PC-9 (cell line): ENCODE measurements at places on chromosomes 11 and 22.
A peak's percentile ranks its signal among the peaks of the same experiment; 100 is the strongest.

- peak overlapping the region; percentile 99 for H3K4me3 ChIP-seq
- peak; percentile 58 for DNase-seq
- H3K4me1 ChIP-seq: peaks cover 41% of the 10 kb centered on the region
- no peaks in the 10 kb centered on the region for H3K27me3 ChIP-seq
Observed at GRCh38 chr11:66745356-66746235, 16.6 kb upstream of the SPTBN2 start.

DNA sequence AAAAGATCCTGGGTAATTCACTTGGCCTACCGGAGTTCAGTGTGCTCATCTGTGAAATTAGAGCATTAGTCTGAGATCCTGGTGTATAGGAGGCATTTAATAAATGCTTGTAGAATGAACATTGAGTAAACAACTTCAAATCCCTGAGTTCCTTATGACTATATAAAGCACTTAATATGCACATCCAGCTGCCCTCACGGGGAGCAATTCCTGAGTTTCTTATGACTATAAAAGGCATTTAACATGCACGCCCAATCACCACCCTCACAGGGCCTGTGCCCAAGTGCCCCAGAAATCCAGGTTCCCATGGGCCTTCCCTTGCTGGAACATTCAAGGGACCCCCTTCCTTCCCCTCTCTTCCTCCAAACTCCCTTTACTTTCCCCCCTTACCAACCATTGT, 13.6 kb downstream of the DRD2 start:
- no peak overlapping the region for H3K4me3 ChIP-seq
- no peak overlapping the region for H3K27ac ChIP-seq
- peaks cover 51% of the 10 kb centered on the region for H3K27me3 ChIP-seq
- no peaks in the 10 kb centered on the region for H3K4me1 ChIP-seq

DNA sequence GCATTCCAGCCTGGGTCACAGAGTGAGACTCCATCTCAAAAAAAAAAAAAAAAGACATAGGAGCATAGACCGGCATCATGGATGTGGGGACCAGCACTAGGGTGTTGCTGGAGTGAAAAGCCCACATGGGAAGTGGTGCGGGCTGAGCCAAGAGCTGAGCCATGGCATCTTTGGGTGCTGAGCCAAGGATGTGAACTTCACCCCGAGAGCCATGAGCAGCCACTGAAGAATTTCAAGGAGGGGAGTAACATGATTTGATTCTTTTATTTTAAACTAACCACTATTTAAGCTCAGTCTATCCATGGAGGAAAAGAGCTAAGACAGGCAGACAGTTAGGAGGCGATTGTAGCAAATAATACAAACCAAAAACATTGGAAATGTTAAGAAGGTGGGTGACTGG, 57.4 kb downstream of the AHNAK start:
- no peaks in the 10 kb centered on the region for H3K4me1 ChIP-seq
- no peaks in the 10 kb centered on the region for H3K36me3 ChIP-seq
- no peaks in the 10 kb centered on the region for H3K27me3 ChIP-seq
- no peak overlapping the region for H3K4me3 ChIP-seq
- no peak for DNase-seq

DNA sequence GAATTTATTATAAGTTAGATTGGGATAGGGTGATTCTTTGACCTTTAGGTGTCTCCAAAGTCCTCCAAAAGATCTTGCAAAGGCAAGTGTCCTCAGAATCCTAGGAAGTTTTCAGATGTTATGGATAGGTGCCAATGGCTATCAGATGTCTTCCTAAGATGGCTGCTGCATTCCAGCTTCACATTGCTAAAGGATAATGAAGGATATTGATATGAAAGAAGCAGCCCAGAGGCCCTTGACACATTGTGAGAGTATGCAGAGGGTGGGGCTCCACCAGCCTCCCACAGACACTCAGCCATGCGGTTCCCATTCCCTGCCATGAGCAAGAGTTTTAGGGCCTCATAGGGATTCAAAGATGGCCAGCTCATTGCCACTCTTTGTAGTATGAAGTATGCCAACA, 22.3 kb upstream of the GLYATL2 start:
- H3K4me1 ChIP-seq: no peaks in the 10 kb centered on the region
- no peak for DNase-seq
- H3K27ac ChIP-seq: no peak overlapping the region
- no peak overlapping the region for H3K4me3 ChIP-seq

DNA sequence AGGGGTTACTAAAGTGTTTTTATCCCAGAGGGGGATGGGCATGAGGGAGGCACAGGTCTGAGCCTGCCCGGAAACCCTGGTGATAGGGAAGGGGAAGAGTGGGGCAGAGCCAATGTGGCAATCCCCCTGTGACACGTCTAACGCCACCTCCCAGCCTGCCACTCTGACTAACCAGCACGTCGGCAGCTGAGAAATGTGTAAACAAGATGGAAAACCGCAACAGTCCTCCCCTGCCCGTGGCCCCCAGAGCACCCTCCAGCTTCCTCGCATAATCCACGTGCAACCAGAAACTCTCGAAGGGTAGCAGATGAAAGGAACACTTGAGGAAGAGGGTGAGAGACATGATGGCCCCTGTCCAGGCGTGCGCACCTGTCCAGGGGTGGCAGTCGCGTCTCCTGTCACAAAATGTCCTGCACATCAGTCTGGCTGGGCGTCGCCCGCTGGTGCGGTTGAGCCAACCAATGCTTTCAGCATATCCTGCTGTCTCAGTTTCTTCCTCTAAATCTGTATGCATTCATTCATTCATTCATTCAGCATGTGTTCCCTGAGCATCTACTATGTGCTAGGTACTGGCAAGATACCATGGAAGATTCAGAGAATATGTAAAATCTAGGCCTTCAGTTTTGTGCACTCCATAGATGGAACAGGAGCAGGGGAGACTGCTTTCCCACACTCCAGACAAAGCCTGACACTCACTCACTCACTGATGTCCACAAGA, 4.5 kb downstream of the TMPRSS4 start:
- no peak overlapping the region for H3K4me3 ChIP-seq
- no peaks in the 10 kb centered on the region for H3K27me3 ChIP-seq
- H3K4me1 ChIP-seq: peaks cover 23% of the 10 kb centered on the region
- no peak for DNase-seq
- H3K36me3 ChIP-seq: no peaks in the 10 kb centered on the region

GRCh38 chr22:19331474-19331873, 40.0 kb upstream of the CLTCL1 start:
- no peak for DNase-seq
- H3K27ac ChIP-seq: no peak overlapping the region
- no peaks in the 10 kb centered on the region for H3K27me3 ChIP-seq
- no peaks in the 10 kb centered on the region for H3K36me3 ChIP-seq
- H3K4me1 ChIP-seq: no peaks in the 10 kb centered on the region
- H3K4me3 ChIP-seq: no peak overlapping the region

- no peak overlapping the region for H3K4me3 ChIP-seq
- H3K27me3 ChIP-seq: no peaks in the 10 kb centered on the region
- H3K36me3 ChIP-seq: no peaks in the 10 kb centered on the region
- no peak overlapping the region for H3K27ac ChIP-seq
Observed at GRCh38 chr11:15565880-15566279, 451.2 kb downstream of the INSC start.

GRCh38 chr11:56841210-56841810, 92.8 kb upstream of the OR9G4 start:
- DNase-seq: peak; percentile 52
- no peaks in the 10 kb centered on the region for H3K27me3 ChIP-seq
- no peaks in the 10 kb centered on the region for H3K36me3 ChIP-seq
- H3K4me1 ChIP-seq: peaks cover 8% of the 10 kb centered on the region; the same call in 1 of the 2 replicates
- H3K27ac ChIP-seq: no peak overlapping the region

- no peak overlapping the region for H3K4me3 ChIP-seq
- H3K4me1 ChIP-seq: peaks cover 10% of the 10 kb centered on the region
- H3K27me3 ChIP-seq: no peaks in the 10 kb centered on the region
- H3K36me3 ChIP-seq: no peaks in the 10 kb centered on the region
- DNase-seq: no peak
Observed at GRCh38 chr11:110059706-110060463, 33.3 kb upstream of the ZC3H12C start.

DNA sequence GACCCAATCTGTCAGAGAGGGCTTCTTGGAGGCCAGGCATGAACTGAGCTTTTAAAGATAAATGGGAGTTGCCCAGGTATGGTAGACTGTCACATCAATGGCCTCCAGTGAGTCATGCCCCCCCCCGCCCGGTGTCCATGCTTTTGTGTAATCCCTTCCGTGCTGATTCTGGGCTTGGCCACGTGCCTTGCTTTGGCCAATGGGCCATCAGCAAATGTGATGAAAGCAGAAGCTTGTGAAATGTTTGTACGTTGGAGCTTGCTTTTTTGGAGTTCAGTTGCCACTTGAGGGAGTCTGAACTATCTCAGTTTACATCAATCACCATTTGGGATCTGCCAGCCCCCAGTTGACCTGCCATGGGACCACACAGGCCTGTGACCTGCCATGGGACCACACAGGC, 4.3 kb upstream of the THY1 start:
- H3K4me3 ChIP-seq: no peak overlapping the region
- no peaks in the 10 kb centered on the region for H3K27me3 ChIP-seq
- H3K4me1 ChIP-seq: peaks cover 3% of the 10 kb centered on the region
- H3K27ac ChIP-seq: no peak overlapping the region
- DNase-seq: peak; percentile 55
- H3K36me3 ChIP-seq: no peaks in the 10 kb centered on the region

- peak overlapping the region; percentile 4; the same call in 1 of the 2 replicates for H3K27ac ChIP-seq
- H3K36me3 ChIP-seq: peaks cover 35% of the 10 kb centered on the region
- peaks cover 93% of the 10 kb centered on the region for H3K4me1 ChIP-seq
- H3K4me3 ChIP-seq: no peak overlapping the region
Observed at GRCh38 chr22:36377022-36377631, 10.6 kb downstream of the MYH9 start.

- H3K4me1 ChIP-seq: peaks cover 26% of the 10 kb centered on the region
- H3K27me3 ChIP-seq: no peaks in the 10 kb centered on the region
- H3K36me3 ChIP-seq: 0 out of 2 replicates have a peak, but pooled peaks cover 3% of the 10 kb centered on the region
- H3K27ac ChIP-seq: no peak overlapping the region
- no peak overlapping the region for H3K4me3 ChIP-seq
Observed at GRCh38 chr22:31287818-31288495, 4.3 kb downstream of the PIK3IP1 start.

DNA sequence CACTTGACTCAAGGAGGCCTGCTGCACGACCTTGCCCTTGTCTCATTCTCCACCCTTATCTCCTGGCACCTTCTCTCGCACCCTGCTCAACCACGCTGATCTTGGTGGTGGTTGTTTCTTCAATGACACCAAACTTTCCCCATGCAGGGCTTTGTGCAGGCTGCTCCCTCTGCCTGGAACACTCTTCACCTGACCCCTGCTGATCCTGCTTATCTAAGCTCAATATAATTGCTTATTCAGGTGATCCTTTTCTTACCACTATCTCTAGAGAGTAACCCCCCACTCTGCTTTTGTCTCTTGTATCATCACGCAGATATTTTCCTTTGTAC, 604.4 kb downstream of the BUD13 start:
- no peaks in the 10 kb centered on the region for H3K4me1 ChIP-seq
- peaks cover 34% of the 10 kb centered on the region for H3K27me3 ChIP-seq
- no peak overlapping the region for H3K4me3 ChIP-seq
- no peak for DNase-seq
- no peaks in the 10 kb centered on the region for H3K36me3 ChIP-seq
- no peak overlapping the region for H3K27ac ChIP-seq

GRCh38 chr22:37173709-37174108, 14.3 kb downstream of the C1QTNF6 start:
- H3K27ac ChIP-seq: no peak overlapping the region
- no peaks in the 10 kb centered on the region for H3K36me3 ChIP-seq
- peaks cover 12% of the 10 kb centered on the region for H3K4me1 ChIP-seq
- no peaks in the 10 kb centered on the region for H3K27me3 ChIP-seq

DNA sequence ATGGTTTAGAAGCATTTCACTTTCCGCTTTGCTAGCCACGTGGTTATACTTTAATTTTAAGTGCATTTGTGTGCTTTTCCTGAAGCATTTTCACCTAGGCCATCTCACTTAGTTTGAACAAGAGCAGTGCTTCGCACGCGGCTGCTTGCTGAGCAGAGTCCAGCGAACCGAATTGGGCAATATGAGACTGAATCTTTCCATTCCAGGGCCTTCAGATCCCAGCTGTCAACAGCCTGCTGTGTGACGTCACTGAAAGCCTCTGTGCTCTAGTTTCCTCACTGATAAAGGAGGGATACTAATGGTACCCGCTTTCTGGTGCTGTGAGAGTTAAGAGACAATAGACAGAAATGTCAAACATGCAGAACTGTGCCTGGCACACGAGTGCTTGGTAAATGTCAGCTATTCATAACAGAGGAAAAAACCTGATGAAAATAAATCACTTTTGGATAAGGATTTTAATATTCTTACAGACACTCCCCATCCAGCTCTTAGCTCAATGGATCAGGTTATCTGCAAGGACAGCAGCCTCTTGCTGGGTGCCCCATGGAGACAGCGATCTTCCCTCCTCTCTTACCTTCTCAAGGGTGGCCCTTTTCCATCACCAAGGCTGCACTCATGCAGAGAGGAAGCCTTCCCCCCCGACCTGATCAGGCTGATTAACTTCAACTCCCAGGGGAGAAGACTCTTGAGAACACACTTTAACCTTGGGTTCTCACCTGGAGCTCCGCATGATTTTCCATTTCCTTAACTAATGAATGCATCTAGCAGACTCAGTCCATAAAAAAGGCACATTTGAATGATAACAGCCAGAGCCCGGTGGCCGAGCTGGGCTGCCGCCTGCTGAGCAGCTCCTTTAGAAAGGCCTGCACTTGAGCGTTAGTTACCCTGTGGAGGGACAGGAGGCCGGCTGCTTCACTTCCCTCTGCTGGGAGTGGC, 3.5 kb upstream of the GLB1L3 start:
- no peak overlapping the region for H3K4me3 ChIP-seq
- no peaks in the 10 kb centered on the region for H3K27me3 ChIP-seq
- H3K36me3 ChIP-seq: no peaks in the 10 kb centered on the region
- DNase-seq: no peak
- H3K4me1 ChIP-seq: peaks cover 8% of the 10 kb centered on the region
- H3K27ac ChIP-seq: no peak overlapping the region

GRCh38 chr22:30890686-30891442, 77.7 kb downstream of the MORC2 start:
- no peaks in the 10 kb centered on the region for H3K27me3 ChIP-seq
- no peaks in the 10 kb centered on the region for H3K36me3 ChIP-seq
- no peaks in the 10 kb centered on the region for H3K4me1 ChIP-seq
- peak; percentile 41 for DNase-seq
- H3K4me3 ChIP-seq: no peak overlapping the region

DNA sequence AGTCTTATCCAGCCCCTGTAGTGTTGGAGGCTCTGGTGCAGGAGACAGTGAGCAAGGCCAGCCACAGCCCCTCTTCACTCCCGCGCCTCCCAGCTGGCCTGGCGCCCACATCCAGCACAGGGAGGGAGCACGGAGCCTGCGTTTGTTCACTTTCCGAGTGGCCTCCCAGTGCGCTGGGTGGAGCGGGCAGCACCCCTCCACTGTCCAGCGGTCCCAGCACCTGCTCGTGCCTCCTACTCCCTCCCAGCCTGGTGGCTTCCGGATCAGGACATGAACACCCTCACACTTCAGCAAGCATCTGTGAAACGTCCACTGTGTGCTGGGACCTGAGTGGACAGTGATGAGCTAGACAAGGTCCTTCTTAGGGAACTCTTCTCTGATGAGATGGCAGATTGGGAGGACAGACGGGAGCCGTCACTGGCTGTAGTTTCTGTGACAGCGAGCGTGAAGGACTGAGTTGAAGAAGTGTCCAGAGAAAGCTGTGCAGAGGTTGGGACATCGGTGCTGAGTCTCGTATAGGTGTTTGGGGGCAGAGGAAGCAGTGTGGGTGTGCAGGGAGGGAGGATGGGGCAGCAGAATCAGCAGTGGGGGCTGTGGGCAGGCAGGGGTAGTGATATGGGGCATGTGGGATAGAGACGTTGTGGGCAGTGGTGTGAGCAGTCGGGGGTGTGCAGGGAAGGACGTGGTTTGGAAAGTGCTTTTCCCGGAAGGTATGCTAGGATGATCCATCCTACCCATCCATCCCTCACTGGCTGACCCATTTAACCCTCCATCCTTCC, 256.8 kb downstream of the TBC1D22A start:
- no peak overlapping the region for H3K4me3 ChIP-seq
- H3K27ac ChIP-seq: no peak overlapping the region
- no peaks in the 10 kb centered on the region for H3K36me3 ChIP-seq
